ENCODE measurements at places on chromosomes 5 and 9.

- DNase-seq = no peak
Measured at GRCh38 chr9:87498046-87498810, 561 bp downstream of the DAPK1 start.

DNA sequence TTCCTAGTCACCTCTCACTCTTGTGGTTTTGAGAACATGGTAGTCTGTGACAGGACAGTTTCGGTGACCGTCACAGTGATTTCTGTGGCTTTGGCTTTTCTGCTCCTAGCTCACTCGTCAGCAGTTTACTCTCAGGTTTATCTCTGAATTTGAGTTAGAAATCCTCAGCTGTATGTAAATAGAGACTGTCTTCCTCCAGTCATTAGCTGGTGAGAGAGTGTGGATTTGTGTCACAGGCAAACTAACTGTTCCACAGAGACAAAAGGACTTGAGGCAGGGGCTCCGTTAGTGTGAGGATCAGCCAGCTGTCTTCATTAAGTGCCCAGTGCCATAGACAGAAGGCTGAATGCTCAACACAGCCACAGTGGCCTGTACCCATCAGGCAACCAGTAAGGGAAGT is 131.4 kb downstream of the CD180 start:
- no peak for DNase-seq

- no peak for DNase-seq
Measured at GRCh38 chr5:1371218-1371971, 26.5 kb upstream of the CLPTM1L start.

DNA sequence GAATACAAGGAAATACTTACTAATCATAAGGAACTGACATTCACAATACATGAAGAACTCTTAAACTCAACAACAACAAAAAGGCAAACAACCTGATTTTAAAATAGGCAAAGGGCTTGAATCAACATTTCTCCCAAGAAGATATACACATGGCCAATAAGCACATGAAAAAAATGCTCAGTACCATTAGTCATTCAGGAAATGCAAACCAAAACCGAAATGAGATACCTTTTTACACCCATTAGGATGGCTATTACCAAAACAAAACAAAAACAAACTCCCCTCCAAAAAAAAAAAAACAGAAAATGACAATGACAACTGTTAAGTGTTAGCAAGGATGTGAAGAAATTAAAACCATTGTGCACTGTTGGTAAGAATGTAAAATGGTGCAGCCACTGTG is 104.1 kb upstream of the ZNF462 start:
- DNase-seq = no peak

GRCh38 chr5:149367972-149368645 is 10.3 kb downstream of the PCYOX1L start:
- no peak for DNase-seq

DNA sequence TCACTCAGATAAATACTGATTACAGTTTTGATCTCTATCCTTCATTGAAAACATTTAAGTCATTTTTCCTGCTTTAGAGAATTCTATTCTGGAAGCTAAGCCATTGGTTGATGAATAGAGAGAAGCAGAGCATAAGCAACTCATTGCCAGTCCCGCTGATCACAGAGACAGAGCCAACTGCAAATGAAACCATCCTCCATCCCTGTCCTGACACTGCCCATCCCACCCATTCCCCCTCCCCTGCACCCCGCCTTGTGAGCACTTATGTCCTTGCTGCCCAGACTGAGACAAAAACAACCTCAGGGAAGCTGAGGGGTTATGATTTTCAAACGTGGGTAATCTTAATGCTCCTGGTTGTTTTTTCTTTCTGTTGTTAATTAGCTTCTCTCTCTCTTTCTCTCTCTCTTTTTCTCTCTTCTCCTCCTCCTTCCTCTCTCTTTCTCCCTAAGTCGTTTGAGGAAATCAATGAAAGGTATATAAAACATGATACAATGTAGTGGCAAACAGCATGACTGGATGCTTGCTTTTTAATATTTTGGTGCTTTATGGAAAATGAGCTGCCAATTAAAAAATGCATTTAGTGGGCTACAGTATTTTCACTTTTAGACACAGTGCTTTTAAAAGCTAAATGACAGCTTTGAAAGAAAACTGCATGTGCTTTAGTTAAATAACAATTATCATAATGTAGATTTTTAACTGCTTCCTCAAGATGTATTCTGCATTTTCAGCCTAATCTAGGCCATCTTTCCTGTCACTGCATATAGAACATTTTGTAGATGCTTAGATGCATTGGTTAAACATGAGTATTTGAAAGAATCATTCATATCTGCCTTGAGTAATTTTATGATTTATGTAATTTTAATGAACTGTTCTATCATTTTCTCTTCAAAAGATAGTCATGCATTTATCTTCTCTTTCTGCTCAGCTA is 57.3 kb downstream of the CMYA5 start:
- no peak for DNase-seq

- no peak for DNase-seq
Measured at GRCh38 chr5:6508931-6509330, 60.3 kb downstream of the UBE2QL1 start.

GRCh38 chr5:67015541-67016191 is 180.9 kb downstream of the CD180 start:
- DNase-seq = no peak

DNA sequence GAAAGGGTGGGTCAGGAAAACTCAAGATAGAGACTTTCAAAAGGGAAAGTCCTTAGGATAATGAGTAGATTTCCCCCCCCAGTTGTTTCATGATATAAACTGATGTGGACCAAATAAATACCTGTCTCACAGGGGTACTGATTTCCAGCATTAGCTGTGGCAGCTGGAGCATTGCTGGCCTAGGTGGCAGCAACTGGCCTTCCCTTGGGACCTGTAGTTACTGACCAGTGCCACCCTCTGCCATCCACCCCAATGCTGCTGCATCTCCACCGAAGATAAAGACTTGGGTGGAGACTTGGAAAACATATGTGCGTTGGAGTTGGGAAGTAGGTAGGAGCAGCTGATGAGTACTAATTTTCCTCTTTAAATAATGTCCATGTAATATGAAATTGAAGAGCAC is 71.8 kb downstream of the SYK start:
- no peak for DNase-seq

GRCh38 chr9:137302449-137303150 is 529 bp upstream of the NRARP start:
- DNase-seq = no peak

DNA sequence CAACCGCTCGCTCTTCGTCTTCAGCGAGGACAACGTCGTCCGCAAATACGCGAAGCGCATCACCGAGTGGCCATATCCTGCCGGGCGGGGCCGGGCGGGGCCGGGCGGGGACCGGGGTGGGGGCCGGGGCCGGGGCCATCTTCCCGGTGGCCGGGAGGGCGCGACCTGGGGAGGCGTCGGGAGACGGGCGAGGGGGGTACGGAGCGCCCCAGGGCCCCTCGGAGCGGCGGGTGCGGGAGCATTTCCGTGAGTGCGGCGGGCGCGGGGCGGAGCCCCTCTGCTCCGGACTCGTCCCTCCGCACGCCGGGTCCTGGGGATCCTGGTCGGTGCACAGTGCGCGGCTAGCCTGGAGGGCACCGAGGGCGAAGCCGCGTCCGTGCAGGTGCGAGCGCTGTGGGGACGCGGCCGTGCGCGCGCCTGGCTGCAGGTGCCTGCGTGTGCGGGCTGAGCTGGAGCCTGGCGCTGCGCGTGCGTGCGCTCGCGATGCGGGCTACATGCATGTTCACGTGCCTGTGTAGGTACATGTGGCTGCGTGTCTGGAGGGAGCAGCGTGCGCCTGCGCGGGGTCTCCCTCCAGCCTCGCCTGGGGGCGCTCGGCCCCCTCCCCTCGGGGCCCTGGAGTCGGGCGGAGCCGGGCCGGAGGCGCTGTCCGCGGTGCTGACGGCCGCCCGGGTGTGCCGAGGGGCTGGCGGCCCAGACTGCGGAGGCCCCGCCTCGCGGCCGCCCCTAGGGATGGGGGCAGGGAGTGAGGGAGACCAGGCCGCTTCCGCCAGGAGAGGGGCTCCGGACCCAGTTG is 762 bp downstream of the CACNA1B start:
- DNase-seq = no peak

DNA sequence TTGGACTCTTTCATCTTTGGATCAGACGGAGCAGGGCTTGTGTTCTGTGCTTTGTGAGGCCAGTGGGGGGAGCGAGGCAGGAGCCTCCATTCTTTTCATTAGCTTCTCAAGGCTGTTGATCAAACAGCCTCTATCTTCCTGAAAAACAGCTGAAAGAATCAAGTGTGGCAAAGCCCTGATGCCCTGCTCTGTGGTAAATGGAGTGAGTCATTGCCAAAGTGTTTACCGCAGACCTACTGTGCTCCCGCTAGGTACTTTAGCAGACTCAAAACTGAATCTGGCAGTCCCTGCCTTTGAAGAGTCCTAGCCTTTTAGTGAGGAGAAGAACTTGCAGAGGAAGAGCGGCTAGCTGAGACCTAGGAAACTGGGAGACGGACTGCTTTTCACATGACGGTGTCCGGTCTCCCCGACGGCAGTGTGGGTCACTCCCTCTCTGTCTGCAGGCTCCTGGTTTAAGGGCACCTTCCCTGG is 3.3 kb downstream of the ANKRD33B start:
- DNase-seq = no peak

- no peak for DNase-seq
Measured at GRCh38 chr9:22214497-22215031, 205.5 kb upstream of the CDKN2B start.

DNA sequence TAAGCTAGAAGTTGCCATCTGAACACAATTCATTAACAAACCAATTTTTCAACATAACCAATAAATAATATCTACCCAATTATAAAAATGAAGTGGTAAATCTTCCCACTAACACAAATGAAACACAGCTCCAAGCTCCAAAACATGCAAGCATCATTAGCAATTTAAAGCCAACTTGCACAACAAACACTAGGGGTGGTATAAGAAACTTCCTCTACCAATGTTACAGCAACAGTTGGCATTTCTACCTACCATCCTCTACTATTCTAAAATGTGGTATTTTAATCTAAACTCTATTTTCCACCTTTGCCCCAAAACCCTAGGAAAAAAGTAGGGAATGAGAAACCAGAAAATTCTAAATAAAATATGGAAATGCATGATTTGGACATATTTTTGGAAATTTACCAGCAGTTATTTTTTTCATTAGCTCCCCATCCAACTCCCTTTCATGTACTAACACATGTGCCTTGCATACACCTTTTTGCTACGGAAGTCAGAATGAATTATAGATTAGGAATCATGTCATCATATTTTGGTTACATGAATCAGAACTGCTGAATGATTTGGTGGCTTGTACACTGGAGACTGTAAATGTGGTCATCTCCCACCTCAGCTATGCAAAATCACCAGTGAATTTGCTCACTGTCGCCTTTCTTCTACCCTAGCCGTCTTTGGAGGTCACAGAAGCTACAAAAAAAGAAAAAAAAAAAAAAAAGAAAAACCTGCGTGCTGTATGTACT is 4.1 kb downstream of the NR6A1 start:
- no peak for DNase-seq

- DNase-seq = no peak
Measured at GRCh38 chr9:79134654-79135053, 437.1 kb upstream of the TLE4 start.

GRCh38 chr9:5644501-5644900 is 15.6 kb downstream of the RIC1 start:
- no peak for DNase-seq

GRCh38 chr9:127344368-127345000 is 52.5 kb upstream of the SLC2A8 start:
- no peak for DNase-seq

GRCh38 chr9:21559402-21560280 is 77.5 kb upstream of the IFNE start:
- peak; percentile 26 for DNase-seq

DNA sequence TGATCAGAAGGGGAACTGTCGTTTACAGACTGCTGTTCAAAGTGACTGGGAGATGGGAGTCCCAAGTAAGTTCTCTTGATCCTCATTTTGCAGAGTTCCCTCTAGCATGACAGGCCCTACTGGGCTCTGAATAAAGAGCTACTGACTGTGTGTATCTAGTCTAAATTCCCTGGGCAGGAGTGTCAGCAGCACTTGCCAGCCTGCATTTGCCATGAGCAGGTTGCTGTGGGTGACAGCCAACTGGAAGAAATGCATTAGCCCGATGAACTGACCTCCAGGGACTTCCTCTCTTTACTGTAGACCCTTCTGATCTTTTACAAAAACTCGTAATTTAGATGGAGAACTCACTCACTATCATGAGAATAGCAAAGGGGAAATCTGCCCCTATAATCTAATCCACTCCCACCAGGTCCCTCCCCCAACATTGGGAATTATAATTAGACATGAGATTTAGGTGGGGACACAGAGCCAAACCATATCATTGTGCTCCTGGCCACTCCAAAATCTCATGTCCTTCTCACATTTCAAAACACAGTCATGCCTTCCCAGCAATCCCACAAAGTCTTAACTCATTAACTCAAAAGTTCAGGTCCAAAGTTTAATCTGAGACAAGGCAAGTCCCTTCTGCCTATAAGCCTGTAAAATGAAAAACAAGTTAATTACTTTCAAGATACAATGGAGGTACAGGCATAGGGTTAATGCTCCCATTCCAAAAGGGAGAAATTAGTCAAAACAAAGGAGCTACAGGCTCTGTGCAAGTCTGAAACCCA is 78.9 kb upstream of the CXCL14 start:
- no peak for DNase-seq

DNA sequence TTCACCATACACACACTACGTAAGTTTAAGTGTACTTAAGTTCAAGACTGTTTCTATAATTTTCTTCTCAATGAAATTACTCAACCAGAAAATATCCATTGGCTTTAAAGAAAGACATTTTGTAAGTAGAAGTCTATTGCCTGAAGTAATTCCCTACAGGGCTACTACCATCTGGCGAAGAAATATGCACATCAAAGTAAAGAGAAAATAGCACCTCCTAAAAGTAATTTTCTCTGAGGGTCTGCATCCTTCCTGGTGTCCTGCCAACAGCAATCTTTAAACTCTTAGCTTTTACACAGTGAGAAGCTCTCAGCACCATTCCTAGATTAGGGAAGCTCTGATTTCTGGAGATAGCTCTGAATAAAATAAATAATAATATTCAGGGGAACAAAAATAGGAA is 498.5 kb upstream of the TYRP1 start:
- no peak for DNase-seq

- DNase-seq = no peak
Measured at GRCh38 chr9:21933865-21934264, 60.3 kb downstream of the CDKN2A start.

DNA sequence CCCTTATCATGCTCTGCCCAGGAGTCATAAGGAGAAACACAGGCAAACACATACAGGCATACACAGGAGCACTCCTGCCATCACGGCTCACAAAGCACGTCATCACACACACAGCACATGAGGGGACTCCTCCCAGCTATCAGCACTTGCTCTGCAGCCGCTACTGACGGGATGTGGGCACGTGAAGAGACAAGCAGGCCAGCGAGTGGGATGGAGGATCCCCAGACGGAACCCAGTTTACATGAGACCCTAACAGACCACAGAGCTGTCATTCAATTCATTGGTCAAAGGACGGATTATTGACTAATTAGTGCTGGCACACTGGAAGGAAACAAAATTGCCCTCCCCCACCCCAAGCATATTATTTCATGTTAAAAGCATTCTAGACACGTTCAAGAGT is 53.6 kb downstream of the SEMA4D start:
- DNase-seq = peak; percentile 54

DNA sequence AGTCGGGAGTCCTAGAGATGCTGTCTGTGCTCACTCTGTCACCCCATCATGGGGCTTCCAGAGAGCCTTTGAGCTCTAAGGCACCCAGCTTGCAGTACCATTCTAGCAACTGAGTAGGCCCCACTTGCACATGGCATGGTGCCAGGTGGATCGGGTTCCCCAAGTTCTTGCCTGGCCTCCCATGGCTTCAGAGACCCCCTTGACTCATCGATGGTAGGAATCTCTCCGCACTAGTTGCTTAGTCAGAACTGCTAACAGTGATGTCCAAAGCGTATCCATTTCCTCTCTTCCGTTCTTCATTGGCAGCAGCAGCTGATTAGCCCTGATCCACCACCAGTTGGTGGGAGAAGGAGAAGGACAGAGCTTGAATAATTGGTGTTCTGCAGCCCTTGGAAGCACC is 70.3 kb upstream of the RARS1 start:
- no peak for DNase-seq
